ENCODE measurements at places on chromosomes 11 and 22. TPM values are rescaled to one million over a fixed set of nuclear protein-coding genes. Genes with fewer than 3 reads are reported as not detected.

Gene TMPRSS4
- 309 TPM for total RNA-seq

Gene SDHAF2
- total RNA-seq: 38.5 TPM

Gene APOBEC3F
- total RNA-seq: 7.3 TPM

DNA sequence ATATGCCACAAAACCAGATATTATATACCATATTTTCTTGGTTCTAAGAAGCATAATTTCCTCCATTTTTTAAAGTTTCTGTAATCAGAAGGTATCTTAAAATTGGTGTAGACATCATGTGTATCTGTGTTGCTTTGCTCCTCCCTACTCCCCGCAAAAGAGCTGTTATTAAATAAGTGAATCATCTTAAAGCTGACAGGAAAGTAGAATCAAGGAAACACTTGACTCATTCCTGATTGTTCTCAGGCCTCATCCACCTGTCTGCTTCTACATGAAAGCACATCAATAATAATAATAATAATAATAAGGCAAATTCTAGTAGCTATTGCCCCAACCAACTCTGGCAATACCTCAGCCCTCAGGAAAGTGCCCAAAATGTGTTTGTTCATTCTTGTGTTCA, 26.2 kb upstream of the GUCY1A2 start:
- no peak for DNase-seq

DNA sequence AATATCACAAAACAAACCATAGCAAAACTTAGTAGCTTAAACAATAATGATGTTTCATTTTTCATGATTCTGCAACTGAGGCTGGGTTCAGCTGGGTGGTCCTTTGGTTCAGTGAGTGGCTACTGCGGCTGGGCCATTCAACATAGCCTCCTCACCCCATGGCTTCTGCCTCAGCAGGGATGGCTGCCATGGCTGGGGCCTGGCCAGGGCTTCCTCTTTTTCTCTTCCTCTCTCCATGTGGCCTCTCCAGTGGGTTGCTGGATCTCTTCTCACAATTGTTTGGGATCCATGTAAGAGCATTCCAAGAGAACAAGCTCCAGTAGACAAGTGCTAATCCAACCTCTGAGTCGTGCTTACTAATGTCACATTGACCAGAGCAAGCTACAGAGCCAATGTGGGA, 248.6 kb upstream of the PLET1 start:
- DNase-seq: no peak

Data from colonic mucosa (tissue), 4 donors.